ENCODE measurements at places on chromosomes 4 and X.

- DNase-seq, result no peak
Observed at GRCh38 chrX:619812-620531, 10.6 kb upstream of the SHOX start.

- no peak for DNase-seq
Observed at GRCh38 chr4:125714845-125715244, 400.1 kb downstream of the FAT4 start.

- no peak for DNase-seq
Observed at GRCh38 chrX:32480019-32480418, 731.3 kb downstream of the DMD start.

DNA sequence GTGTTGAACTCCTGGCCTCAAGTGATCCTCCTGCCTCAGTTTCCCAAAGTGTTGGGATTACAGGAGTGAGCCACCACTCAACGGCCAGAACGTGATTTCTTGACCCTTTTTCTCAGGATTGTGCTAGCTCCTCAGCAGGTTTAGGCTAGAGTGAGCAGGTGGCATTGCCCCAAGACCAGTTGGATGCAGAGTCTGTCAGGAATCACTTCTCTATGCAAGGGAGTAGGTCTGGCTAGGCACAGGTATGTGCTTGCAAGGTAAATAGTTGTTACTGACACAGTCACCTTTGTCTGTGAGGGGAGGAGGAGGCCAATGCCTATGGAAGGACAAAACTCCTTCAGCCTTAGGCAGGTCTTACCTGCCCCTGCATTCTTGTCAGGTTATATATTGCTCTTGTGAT lies 24.2 kb downstream of the SLC25A5 start:
- DNase-seq, result no peak

DNA sequence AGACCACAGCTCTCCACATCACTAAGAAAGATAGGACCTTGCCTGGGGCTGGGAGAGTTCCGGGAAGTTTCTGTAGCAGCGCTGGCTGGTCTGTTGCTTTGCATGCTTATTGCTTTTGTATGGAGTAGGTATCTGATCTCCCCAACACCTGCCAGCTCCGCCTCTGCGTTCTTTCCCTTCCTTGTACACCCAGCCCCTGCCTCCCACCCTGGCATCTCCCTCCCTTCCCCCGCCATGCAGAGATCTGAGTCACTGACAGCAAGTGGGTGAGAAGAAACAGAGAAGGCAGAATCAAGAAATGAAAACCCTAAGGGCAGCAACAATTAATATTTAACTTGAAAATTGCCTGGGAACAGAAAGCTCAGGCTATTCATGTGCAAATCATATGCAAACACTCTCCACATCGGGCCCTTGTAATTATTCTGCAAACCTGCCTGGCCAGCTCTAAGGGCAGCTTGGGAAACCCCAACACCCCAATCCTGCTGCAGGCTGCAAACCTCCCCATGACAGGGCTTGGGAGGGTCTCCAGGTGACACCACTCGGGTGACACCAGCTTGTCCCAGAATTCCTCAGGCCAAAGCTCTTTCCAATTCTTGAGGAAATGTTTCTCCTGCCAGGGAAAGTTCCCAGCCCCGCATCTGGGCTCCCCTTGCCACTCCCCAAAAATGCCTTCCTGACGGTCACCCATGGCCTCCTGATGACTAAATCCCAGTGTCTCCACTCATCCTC lies 257.2 kb downstream of the FBXW7 start:
- DNase-seq, result no peak

DNA sequence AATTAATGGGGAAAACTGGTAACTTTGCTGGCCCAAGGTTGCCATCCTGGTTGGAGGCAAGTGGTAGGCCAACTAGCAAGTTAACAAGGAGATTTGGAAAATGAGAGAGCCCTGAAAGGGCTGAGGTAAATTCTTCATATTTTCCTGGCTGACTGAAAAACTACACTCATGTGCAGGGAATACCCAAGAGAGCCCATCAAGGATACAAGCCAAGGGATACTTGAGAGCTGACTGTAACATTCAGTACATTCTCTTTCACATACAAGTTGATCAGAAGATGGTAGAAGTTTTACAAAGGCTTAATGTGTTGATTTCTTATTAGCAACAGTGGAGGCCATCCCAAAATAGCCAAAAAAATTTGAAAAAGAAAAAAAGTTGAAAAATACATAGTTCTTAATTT lies 33.3 kb downstream of the IL2 start:
- no peak for DNase-seq

DNA sequence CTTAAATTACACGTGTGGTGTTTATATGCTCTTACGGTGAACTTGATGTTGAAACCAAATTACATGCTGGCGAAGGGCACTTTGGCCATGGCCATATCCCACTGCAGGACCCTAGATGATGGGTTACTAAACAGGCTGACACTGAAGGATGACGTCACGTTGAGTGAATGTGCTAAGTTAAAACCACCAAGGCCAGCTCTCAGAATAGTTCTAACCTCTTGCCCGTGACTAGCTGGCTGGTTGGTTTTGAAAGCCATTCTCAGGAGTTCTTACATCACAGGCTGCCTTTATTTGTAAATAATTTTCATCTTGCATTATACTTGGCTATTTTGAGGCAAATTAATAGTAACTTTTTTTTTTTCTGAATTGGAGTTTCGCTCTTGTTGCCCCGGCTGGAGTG lies 41.3 kb upstream of the PHEX start:
- no peak for DNase-seq

- DNase-seq, result no peak
Observed at GRCh38 chrX:107537815-107538214, 88.4 kb downstream of the FRMPD3 start.

DNA sequence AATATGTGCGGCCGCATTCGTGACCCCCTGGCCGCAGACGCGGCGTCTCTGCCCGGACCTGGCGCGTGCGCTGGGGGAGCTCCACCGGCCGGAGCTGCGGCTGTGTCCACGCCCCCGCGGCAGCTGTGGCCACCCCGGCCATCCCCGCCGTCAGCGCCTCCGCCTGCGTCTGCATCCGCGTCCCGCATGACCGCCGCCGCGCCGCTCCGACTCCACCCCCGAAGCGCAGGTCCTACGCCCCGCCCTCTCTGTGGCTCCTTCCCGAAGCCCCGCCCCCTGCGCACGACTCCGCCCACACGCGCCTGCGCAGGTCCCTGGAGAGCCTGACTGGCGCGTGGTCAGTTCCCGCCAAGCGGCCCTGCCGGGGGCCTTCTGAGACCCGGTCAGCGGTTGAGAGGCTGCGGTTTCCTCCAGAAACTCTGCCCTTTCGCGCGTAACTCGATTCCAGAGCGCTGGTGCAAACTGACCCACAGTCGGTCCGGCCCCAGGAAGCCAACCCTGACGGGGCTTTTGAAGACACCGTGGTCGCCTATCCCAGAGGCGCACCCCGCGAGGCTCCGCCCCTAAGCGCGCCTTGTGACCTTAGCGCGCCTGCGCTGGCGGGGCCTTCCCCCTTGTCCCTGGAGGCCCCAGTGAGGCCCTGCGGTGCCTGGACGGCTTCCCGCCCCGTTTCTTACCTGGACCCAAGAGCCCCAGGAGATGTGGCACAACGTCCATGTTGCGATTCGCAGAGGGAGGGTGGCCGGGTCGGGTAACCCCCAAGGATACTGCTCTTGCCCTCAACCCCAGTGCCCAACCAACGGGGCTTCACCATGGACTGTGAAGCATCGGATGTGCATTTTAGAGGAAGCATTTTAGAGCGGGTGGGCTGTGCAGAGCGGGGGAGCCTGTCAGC lies at the start of gene LAGE3:
TSS of gene LAGE3 (minus strand) at position 554 of the 895 bp plus-strand sequence. CDS start at position 188, 366 bp downstream.
- no peak for DNase-seq

GRCh38 chrX:41137589-41137988 lies 52.3 kb downstream of the USP9X start:
- no peak for DNase-seq

GRCh38 chr4:47836641-47837093 lies 1.2 kb downstream of the CORIN start:
- peak; percentile 2 for DNase-seq

DNA sequence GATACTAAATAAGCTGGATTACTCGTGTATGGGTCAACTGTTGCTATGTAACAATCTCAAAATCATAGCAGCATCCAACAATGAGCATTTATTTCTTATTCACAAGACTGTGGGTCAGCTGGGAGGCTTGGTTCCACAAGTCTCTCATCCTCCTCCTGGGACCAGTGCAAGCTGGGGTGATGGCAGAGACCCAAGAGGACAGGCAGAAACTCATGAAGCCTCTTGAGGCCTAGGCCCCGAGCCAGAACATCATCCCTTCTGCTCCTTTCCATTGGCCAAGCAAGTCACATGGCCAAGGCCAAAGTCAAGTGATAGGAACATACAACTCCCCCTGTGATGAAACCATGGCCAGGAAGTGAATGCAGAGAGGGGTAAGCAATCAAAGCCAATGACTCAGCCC lies 422.1 kb downstream of the BCOR start:
- DNase-seq, result no peak

GRCh38 chr4:73396304-73396703 lies 7.8 kb upstream of the ALB start:
- no peak for DNase-seq

DNA sequence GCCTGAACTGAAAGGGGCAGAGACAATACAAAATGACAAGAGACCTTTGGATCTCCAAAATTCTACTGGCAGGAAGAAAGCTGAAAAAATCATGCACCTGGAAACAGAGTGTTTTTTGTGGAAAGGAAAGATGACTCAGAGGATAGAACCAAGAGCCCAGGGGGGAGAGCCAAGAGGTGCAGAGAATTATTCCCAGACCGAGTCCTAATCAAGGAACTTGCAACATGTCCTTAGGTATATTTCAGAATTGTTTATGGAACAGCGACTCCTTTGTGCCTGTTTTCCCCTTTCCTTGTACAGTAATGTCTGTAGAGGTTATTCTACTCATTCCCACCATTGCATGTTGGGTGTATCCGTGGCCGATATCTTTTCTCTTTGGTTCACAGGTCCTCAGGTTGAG lies 71.7 kb downstream of the YIPF6 start:
- DNase-seq, result no peak

DNA sequence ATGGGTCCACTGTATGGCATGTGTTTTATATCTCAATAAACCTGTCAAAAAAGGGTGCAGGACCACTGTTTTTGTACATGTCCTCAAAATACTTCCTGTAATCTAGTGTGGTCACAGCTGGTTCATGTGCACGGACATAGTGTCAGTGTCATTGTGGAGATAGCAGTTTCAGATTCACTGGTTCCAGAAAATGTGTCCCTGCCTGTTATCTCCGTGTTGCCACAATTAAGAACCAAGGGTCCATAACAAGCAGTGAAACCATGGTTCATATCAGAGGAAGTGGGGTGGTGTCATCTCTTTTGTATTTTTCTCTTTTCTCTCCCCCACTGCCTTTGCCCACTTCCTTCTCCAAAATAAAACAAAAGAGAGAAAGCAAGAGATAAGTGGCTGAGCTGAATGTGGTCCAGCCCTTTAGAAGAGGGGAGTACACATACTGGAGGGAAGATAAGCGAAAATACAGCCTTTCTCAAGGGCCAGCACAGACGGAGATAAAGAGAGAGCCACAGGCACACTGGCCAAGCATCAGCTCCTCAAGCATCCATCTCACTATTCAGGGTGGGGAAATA lies 51.2 kb downstream of the TBL1X start:
- no peak for DNase-seq

DNA sequence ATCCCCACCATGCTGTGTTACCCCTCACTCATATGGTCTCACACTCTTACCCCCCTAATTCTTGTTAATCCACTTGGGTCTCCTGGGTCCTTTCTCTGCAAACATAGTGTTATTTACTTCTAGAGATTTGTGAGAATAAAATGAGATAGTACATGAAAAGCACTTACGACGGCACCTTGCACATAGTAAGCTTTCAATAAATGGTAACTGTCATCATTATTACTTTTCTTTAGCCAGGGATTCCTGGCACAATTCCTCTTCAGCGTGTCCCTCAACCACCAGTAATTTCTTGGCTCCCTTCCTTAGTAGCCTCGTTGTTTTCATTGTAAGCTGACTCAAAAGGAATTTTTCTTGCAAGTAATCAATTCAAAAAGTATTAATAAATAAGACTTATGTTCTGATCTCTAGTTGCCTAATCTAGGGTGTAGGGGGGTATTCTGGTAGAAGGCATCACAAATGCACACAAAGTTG lies 30.1 kb upstream of the RBMX start:
- DNase-seq, result no peak

DNA sequence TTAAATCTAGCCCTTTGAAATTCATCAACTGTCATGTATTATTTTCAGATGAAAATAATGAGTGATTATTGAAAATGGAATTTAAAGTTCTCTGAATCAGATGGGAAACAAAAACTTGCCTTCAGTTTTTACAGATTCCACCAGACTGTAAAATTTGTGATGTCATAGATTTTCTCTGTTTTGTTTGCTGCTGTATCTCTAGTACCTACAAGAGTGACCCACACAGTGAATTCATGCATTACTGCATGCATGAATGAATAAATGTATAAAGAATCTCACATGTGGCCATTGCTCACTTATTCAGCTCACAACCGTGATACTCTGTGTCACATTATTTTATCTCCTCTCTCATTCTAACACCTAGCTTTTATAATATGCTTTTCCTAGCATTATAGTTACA lies 532.2 kb upstream of the AGA start:
- DNase-seq, result no peak

GRCh38 chr4:182653596-182653995 lies 263.6 kb downstream of the DCTD start:
- no peak for DNase-seq

- DNase-seq, result no peak
Observed at GRCh38 chr4:15498356-15498755, 28.7 kb downstream of the CC2D2A start.

GRCh38 chr4:140937866-140938265 lies 181.7 kb upstream of the TBC1D9 start:
- no peak for DNase-seq

- DNase-seq, result no peak
Observed at GRCh38 chr4:113316879-113317278, 267.4 kb downstream of the ANK2 start.

DNA sequence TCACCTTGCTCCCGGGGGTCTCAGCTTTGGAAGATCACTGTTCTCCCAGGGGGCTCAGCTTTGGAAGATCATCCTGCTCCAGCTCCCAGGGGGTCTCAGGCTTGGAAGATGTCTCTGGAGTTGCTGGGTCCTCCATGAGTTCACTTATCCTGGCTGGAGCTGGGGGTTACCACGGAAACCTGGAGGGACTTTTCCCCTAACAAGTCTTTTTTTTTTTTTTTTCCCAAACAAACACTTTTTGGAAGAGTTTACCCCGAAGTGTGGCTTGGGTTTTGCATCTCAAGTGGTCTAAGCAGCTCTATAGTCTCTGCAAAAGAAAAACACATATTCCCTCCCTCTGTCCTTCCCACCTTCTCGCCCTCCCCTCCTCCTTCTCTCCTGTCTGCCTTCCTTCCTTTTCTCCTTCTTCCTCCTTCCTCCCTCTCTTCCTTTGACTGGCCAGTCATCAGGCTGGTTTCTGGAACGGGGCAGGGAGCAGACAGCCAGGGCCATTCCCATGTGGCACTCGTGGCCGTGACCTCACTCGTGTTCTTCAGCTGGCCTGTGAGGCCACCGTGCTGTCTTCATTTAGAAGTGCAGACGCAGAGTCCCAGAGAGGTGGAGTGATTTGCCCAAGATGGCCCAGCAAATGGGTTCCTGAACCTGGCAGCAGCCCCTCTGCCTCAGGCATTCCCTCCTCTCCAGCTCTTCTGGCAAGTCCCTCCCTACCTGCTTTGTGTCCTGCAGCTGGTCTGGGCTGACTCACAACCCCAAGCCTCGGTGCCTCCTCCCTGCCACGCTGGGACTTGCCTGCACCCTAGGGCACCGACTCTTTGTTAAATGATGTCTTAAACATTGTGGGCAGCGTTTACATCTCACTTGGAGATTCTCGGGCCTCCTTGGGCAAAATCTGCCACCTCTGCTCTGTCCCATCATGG lies 25.9 kb upstream of the HMX1 start:
- DNase-seq, result no peak
